Activated T-helper 1 cell treated with Interleukin-2 at 50 U/mL for 16 hours (primary cell): ENCODE measurements at places on chromosomes 1 and 21.

DNA sequence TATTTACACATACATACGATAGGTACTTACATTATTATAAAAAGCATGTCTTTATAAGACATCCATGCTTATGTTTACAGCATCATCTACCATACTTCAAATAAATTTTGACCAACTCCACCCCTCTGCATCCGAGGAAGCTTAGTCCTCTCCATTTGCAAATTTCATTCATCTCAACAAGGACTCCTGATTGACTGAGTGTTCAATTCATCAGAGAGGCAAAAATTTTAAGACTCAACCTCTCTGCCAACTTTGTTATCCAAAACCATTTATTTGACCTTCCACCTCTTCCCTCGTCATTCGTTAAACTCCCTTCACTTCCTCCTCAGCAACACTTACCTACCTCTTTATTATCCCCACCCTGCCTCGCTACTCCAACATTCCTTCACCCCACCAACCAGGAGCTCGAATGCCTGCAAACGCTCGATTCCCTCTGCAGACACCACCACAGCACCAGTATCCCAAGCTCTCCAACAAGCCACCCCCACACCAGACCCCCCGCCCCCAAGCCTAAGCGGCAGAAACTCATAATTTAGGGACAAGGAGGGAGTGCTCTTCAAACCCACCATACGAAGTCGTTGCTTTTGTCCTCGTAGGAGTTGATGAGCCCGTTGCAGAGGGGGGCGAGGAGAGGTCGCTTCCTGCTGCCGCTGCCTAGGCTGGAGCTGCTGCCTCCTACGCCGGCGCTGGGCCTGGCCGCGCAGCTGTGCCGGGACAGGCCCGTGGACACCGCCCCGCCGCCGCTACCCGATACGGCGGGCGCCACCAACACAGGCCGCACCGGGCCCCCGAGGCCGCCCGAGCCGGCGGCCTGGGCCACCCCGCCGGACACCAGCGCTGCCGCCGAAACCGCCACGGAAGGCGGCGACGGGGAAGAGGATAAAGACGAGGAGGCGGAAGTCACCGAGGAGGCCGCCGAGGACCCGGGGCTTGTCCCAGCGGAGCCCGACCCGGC, 803 bp downstream of the COP1 start:
- peak; percentile 21 for DNase-seq

DNA sequence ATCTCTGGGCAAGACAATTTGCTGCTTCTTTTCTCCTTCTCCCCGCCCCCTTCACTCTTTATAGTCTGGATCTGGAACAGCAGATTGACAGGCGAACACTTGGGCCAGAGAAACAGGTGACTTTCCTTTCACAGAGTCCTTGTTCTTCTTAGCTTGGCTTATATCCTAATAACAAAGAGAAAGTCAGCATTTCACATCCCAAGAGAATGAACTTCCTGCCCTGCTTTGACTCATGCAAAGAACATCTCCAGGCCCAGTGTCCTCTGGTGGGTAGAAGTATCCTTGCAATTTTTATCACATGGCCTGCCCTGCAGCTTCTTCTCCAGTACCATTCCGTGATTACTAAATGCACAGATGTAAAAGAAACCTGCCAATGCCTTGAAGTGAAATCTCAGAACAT, 764.4 kb downstream of the ADGRL2 start:
- DNase-seq: no peak

DNA sequence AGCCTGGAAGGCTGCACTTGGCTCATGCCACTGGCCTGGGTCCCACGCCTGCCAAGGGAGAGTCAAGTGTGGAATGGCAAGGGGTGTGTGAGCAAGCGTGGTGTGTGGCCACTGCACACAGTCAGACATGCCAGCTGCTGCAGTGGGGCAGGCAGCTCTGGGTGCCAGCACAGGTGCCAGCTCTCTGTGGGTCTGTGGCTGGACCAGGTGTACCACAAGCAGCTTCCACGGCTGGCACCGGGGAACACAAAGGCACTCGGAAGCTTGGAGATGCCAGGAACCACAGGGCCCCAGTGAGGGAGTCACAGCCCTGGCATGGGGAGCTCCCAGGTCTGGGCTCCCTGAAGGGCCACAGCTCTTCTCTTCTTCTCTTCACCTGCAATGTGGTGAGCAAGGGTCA, 34.8 kb downstream of the ACTL8 start:
- DNase-seq: no peak

- no peak for DNase-seq
Observed at GRCh38 chr21:28949318-28949717, 43.4 kb downstream of the LTN1 start.

- no peak for DNase-seq
Observed at GRCh38 chr1:93552741-93553455, 105.0 kb downstream of the FNBP1L start.

- DNase-seq: no peak
Observed at GRCh38 chr1:173213665-173214064, 6.5 kb upstream of the TNFSF4 start.

- DNase-seq: no peak
Observed at GRCh38 chr1:35441926-35442579, 115.2 kb downstream of the KIAA0319L start.

DNA sequence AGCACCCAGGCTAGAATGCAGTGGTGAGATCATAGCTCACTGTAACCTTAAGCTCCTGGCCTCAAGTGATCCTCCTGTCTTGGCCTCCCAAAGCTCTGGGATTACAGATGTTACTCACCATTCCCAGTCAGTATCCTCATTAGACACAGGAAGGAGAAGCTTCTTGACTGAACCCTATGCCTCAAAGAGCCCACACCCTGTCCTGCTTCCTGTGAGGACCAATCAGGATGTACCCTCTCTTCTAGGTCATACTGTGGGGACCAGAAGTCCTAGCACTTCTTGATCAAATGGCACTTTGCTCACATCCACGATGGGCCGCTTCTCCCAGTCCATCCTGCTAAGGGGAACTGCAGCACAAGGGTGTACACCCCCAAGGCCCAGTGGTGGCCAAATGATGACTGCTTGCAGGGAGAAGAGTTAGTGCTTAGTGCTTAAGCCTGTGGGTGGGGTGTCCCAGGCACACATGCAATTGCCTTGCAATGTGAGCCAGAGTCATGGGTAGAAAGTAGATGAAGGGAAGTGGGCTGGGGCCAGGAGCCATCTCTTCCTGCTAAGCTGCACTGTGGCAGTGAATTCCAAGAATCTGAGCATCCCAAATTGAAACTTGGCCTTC, 9.8 kb downstream of the CD34 start:
- no peak for DNase-seq

DNA sequence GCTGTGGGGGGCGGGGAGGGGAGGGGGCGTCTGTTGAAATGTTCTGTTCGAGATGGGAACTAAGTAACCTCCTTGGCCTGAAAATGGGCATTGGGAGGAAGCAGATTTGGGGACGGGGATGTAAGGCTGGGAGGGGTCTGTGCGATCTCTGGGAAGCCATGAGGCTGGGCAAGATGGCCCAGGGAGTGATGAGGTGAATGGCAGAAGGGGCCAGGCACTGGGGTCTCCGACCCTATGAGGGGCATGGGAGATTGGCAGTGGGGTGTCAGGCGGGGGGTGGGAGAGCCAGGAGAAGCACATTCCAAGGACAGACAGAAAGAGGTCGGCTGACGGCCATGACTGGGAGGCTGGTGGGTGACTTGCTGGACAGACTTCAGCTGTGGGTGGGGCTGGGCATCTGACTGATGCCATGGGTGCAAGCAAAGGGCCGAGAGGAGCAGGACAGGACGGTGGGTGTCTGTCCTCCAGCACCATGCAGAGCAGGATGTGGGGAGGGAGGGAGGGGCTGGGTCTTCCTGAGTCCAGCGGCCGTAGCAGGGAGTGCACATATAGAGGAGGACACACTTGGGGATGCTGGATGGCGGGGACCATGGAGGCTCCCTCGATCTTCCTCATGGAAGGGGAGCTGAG, 30.0 kb upstream of the COL18A1 start:
- no peak for DNase-seq

GRCh38 chr1:19411612-19412011, 73.7 kb downstream of the CAPZB start:
- no peak for DNase-seq

DNA sequence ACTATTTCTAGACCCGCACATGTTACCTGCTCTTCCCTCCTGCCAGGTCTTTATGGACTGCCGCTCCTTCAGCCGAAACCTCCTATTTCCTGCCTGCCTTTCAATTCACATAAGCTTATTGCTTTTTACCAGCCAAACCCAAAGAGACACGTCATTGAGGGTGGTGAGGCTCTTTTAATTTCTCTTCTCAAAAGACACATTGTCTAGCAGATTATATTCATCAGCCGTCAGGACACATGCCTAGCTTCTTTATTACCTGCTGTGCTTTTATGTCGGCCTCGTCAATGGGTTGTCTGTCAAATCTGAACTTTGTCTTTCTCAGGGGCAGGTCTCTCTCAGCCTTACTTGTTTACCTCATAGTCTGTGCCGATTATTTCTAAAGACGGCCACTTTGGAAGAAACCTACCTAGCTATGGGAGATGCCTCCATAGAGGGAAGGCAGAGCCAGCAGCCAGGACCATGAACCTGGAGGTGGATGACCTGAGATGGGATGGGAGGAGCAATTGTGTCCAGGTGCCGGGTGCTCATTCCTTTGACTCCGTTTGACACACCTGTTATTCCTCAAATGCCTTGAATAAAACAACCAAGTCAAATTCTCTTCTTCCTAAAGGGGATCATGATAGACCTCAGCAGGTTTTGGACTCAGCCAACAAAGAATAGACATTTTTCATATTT, 42.0 kb downstream of the ZBTB18 start:
- no peak for DNase-seq

GRCh38 chr1:89897347-89898133, 76.7 kb downstream of the LRRC8D start:
- no peak for DNase-seq

DNA sequence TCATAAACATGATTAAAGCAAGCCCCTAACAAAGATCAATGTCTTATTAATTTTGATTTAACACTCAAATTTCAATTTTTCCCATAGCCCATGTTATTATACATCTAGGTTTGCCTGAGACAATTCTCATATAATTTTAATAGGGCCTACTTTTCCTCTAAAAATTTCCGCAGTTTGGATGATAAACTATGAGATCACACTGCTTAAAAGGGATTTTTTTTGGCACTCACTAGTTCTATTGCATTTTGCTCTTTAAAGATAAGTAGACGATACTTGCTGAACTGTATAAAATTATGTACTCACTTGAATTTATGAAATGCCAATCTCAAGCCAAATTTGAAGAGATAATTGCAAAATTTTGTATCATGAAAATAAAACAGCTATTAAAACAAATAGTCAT, 480.4 kb upstream of the ZRANB2 start:
- no peak for DNase-seq

- DNase-seq: peak; percentile 71
Observed at GRCh38 chr1:145885738-145886287, at the start of gene ANKRD35. TSS of gene ANKRD35 (minus strand) at chr1:145885866. CDS start at chr1:145885758, 108 bp downstream.

GRCh38 chr1:213985209-213986019, 2.4 kb upstream of the PROX1 start:
- no peak for DNase-seq
